ENCODE measurements at places on chromosomes 5 and 9.

DNA sequence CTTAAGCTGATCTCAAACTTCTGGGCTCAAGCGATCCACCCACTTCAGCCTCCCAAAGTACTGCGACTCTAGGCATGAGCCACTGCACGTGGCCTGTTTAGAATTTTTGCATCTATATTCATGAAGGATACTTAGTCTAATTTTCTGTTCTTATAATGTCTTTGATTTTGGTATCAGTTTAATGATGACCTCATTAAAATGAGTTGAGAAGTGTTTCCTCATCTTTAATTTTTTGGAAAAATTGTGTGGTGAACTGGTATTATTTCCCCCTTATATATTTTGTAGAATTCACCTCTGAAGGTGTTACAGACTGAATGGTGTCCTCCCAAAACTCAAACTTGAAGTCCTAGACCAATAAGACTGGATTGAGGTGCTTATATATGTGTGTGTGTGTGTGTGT lies 46.5 kb downstream of the ANKRD31 start:
- DNase-seq: no peak

- DNase-seq: no peak
Observed at GRCh38 chr9:86563936-86564335, 209.7 kb upstream of the TUT7 start.

DNA sequence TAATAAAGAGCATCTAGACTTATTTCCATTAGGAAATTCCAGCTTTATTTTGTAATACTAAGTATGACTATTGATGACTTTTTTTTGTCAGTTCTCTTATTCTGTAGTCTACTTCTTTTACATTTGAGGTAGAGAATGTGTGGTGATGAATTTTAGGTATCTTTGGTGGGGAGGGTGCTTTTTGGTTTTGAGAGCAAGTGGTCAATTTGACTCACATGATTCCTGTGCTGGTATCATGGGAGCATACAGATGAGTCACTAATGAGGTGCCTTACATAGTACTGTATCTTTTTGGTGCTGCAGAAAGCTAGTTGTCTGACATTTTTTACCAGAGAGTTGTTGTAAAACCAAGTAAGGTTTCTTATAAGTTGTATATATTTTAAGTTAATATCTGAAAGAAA lies 35.3 kb downstream of the ERBIN start:
- no peak for DNase-seq

GRCh38 chr5:15757103-15757502 lies 257.1 kb downstream of the FBXL7 start:
- no peak for DNase-seq

DNA sequence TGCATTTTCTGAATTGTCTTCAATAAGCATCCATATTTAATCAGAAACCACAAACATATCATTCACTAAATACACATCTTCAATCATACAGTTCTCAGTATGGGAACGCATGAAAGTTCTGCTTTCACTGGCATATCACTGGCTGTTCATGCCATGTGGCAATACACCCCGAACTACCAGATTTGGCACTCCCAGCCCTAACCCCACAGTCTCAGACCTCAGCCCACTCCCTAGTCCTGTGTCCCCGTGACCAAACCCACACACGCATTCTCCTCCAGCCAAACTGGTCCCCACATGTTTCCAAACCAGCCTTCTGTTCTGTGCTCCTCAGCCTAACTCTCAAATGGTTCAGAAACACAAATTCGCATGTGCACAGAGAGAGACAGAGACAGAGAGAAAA lies 20.6 kb downstream of the KCNMB1 start:
- DNase-seq: no peak

- no peak for DNase-seq
Observed at GRCh38 chr9:134957945-134958227, 40.2 kb upstream of the FCN1 start.

DNA sequence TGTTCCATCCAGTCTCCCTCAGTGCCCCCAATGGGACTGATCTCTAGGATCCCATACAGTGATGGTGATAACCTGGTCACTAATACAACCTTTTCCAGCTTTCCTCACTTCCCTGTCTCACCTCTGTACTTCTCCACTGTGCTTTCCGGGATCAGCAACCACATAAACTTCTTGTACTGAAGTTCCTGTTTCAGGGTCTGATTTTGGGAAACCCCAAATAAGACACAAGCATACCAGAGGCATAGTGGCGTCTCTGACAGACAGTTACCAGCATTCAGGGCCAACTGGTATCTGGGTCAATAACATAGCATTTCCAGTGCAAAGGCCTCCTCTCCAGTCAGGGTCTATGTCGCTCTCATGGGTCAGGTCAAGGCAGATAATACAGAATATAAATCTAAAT lies 64.3 kb downstream of the GLDC start:
- no peak for DNase-seq

DNA sequence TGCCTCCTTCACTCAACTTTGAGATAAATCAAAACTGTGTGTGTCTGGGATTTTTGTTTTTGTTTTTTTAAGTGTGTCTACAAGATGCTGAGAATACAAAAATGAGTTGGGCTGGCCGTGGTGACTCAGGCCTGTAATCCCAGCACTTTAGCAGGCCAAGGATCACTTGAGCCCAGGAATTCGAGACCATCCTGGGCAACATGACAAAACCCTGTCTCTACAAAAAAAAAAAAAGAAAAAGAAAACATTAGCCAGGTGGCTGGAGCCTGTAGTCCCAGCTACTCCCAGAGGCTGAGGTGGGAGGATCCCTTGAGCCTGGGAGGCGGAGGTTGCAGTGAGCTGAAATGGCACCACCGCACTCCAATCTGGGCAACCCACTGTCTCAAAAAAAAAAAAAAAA lies 21.0 kb downstream of the HNRNPK start:
- no peak for DNase-seq

DNA sequence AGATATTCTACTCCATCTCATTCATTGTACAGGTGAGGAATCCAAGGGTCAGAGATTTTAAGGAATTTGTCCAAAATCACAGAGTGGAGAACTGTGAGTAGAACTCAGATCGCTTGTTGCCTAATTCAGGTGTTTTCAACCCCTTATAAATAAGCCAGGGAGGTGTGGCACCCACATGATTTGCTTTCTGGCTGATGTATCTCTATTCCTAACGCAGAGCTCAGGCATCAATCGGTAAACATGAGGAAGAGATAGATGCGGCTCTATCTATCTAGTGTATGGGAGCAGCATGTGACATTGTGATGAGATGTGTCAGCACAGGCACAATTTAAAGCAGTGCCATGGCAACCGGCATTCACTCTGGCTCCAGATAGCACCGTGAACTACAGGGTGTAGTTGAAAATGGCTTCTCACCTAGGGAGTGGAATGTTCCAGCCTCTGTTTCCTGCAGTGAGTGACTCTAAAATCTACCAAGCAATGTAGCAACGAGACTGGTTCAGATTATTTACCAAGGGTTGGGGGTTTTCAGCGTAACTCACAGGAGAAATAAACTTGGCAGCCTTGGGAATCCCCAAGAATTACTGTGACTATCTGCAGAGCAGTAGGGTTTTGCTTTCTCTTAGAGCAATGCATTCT lies 53.4 kb upstream of the SUB1 start:
- peak; percentile 59 for DNase-seq

DNA sequence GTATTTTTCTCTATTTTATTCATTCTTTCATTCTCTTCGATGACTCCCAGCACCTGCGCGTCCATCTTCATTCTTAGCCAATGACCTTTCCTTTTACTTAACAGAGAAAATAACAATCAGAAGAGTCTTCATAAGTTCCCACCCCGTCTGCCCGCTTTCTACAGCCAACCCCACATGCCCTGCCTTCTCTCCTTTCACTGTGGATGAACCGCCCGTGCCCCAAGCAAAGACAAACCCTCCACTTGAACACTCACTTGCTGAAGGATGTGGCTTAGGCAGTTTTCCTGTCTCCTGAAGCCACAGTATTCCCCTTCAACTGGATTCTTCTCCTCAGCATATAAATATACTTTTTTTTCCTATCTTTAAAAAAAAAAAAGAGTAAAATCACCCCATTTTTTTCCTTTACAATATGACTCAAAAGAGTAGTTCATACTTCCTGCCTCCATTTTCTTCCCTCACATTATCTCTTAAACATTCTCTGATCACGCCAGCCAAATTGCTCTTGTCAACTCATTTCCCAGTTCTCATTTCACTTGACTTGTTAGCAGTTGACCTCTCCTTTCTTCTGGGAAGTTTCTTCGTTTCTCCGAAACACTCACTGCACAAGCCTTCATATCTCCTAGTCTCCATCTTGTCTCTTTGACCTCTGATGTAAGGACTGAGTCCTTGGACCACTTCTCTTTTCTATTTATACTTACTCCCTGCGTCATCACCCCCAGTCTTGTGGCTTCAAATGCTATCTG lies 11.1 kb downstream of the NIPSNAP3B start:
- no peak for DNase-seq

- no peak for DNase-seq
Observed at GRCh38 chr9:92780206-92780605, 15.6 kb upstream of the BICD2 start.

DNA sequence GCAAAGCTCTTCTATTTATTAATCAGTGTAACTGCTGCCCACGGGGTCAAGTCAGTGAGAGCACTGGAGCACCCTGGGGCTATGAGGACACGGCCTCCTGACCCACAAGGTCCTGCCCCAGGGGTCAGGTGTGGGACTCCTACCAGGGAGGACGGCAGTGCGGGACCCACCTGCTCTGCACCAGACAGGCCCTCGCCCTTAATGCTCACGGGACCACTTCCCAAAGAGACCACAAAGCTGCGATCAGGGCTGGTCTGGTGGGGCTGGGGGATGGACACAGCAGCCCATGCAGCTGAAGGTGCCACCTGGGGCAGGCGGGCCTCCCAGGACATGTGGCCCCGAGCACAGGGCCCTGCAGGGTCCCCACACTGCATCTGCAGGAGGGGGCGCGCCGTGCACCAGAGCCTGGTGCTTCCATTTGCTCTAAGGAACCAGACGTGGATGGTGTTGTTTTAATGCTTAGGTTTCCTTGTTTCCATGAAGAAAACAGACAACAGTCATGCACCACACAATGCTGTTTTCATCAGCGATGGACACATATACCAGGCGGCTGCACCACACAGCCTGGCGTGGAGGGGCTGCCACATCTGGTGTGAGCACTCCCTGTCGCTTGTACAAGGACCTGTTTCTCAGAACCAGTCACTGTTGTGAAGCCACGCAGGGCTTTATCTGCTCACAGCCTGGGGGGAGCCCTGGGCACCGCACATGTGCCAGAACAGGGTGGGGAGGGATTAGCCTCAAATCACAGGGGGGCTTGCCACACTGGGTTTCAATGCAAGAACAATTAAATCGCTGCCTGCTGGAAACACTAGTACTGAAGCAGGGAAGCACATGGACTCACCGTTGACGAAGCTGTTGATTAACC lies 22.6 kb downstream of the CLPTM1L start:
- DNase-seq: peak; percentile 27

DNA sequence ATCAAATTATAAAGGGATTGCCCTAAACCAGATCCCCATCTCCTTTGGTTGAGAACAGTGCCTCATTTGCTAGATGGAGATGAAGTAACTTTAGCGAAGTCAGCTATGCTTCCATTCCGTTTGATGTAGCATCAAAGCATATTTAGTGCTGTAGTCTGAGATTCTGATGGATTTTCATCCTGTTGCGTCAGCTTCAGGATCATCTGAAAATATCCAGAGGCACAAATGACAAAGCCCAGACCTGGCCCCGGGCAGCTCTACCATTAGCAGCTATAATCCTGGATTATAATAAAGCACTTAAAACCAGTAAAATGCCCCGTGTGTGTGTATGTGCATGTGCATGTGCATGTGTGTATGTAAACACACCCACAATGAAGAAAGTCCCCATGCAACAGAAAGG lies 44.7 kb downstream of the ERAP1 start:
- DNase-seq: no peak

DNA sequence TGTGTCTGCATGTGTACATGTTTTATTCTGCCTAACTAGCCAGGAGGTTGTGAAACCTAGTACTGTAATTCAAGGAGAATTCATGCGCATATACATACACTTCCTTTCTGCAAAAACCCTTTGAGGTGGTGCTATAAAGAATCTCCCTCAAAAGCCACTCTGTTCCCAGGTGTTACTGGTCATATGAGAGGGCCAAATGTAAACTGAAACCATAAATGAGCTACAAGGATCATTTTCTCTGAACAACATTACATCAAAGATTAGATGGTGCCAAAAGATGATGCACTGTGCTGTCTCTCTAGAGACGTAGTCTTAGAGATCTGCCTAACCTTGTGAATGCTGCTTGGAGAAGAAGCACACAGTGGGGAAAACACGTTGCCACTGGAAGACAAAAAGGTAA lies 15.7 kb downstream of the NREP start:
- DNase-seq: no peak

GRCh38 chr5:156529892-156530291 lies 202.9 kb downstream of the SGCD start:
- DNase-seq: no peak

- DNase-seq: no peak
Observed at GRCh38 chr9:101675341-101675740, 63.1 kb downstream of the GRIN3A start.

DNA sequence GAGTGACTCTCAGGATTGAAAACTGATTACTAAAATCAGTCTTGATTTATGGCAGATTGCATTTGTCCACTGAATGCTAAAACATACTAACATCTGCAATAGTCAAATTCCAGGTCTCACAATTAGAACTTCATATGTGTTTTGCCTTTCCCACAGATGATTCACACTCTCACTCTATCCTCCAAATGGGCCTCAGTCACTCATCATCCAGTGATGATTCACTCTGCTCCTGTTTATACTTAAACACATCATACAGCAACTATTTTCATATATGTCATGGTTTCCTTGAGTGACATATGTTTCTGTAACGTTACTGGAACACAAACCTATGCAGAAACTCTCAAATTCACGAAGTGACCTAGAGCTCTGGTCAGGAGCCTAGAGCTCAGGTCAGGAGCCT lies 512.9 kb downstream of the HINT1 start:
- no peak for DNase-seq

- DNase-seq: no peak
Observed at GRCh38 chr5:172458976-172459782, 4.9 kb upstream of the SH3PXD2B start.

DNA sequence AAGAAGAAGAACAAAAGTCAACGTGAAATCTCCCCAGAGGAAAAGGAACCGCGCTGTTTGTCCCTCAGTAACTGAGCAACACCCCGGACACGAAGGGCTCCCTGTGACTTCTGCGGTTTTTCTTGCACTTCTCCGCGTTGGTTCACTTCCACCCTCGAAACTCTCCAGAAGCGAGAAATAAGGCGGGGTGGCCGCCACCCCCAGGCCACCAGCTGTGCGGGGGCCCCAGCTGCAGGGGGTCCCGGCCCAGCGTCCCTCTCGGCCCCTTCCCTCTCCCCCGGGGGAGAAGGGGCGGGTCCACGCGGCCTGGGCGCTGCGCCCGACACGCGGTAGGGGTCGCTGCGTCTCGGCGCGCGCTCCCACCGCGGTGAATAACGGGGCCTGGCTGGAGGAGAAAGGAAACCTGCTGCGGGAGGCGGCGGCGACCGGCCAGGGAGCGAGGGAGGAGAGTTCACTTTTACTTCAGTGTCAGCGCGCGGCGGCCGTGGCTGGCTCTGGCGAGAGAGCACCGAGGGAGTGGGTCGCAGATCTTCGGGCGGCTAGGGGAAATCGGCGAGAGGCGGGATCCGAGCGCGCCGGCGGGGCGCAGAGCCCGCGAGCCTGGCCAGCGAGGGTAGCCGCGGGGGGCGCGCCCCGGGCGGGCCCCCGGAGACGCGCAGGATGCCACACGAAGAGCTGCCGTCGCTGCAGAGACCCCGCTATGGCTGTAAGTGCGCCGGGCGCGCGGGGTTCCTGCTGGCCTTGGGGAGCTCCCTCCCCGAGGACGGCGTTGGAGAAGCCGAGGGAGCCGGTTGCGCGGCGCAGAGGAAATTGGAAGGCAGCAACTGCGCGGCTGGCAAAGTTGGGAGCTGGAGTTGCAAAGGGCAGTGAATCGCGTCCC lies at the start of gene IQGAP2:
Gene IQGAP2, plus strand, starts transcription at position 400 of the 880 bp plus-strand sequence. Its CDS starts 261 bp downstream, at position 661.
- DNase-seq: peak; percentile 91

GRCh38 chr9:121156263-121156731 lies 45.4 kb downstream of the RAB14 start:
- no peak for DNase-seq
